Frontal cortex (tissue), 4 donors: ENCODE measurements at places on chromosomes 5 and 9.

DNA sequence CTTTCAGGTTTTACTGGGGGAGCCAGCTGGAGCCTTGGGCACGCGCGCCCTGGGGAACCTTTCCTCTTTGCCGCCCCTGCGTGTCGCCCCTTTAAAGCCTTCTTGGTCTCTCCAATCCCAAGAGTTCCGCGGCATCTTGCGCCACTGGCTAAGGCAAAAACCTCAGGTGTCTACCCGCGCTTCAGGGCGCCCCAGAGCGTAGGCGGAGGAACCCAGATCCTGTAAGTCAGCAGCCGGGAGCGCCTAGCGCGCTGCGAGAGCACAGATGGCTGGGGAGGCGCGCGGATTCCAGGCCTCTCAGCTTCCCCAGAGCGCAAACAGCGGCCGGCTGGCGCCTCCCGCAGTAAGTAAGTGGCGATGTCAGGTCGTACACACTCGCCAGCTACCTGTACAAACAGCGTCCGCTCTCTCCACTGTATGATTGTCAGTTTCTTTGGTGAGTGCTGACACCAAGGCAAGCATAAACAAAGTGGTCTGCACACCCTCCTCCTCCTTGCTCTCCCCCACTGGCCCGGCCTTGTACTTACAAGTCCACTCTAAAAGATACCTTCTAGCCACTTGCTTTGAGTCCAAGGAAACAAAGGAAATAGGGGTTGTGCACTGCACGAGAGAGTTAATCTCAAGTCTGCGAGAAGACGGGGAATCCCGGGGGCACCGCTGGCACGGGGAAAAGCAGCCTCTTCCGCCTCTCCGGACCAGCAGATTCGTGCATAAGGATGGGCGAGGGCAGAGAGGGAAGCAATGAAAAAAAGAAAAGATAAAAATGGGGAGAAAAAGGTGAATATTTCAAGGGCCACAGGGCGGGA is 2.9 kb downstream of the HTR1A start:
- DNase-seq: peak; percentile 31

DNA sequence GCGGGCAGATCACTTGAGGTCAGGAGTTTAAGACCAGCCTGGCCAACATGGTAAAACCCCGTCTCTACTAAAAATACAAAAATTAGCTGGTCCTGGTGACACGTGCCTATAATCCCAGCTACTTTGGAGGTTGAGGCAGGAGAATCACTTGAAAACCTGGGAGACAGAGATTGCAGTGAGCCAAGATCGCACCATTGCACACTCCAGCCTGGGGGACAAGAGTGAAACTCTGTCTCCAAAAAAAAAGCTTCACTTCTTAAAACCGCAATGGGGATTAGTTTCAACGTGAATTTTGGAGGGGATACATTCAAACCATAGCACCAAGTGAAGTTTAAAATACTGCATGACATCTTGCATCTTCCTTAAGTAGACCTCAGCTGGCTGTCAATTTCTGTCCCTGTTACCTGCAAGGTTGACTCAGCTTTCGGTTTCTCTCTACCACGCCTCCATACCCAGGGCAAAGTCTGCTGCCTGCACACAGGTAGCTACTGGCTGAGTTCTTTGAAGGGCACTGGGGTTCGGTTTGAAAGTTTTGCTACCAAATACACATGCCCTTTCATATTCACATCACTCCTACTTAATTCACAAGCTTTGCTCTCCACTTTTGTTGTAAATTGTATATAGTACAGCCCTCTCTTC is 69.3 kb downstream of the KIAA1958 start:
- no peak for DNase-seq

DNA sequence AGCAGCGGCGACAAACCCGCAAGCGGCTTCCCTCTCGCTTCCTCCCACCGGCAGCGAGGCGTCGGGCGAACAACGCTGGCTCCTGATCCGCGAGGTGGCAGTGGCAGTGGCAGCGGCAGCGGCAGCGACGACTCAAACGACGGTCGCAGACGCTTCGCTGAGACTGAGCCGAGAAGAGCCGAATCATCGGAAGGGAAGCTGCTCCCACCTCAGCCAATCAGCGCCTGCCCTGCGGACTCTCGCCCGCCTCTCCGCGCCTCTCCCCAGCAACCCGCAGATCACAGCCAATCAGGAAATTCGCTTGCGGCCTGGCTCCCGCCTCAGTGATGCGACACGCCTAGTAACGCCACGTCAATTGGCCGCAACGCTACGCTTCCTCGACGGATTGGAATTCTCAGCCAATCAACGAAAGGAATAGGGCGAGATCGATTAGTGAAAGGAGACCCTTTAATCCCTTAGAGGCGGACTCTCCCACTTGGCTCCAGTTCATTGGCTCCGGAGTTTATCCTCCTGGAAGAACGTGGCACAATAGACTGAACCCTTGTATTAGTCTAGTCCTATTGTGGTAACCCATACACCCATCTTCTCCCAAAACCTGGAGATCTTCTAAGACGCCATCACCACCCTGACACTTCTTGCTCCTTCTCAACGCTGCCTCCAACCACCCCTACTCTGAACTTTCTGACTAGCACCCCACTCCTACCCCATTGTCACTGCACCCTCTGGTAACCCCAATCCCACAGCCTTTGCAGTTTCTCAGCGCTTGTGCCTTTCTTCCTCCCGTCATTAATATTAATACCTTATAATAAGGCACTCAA is at the start of gene VCP:
Gene VCP (minus strand): TSS at position 165 of the 818 bp plus-strand sequence. CDS start 272 bp downstream, outside the sequence.
- DNase-seq: peak; percentile 99

GRCh38 chr9:114314881-114315722 is 7.8 kb upstream of the ORM1 start:
- DNase-seq: no peak

- DNase-seq: no peak
These were observed 19.4 kb downstream of the FPGS start for GRCh38 chr9:127822108-127822507.

GRCh38 chr9:126684345-126684744 is 70.6 kb downstream of the LMX1B start:
- no peak for DNase-seq

DNA sequence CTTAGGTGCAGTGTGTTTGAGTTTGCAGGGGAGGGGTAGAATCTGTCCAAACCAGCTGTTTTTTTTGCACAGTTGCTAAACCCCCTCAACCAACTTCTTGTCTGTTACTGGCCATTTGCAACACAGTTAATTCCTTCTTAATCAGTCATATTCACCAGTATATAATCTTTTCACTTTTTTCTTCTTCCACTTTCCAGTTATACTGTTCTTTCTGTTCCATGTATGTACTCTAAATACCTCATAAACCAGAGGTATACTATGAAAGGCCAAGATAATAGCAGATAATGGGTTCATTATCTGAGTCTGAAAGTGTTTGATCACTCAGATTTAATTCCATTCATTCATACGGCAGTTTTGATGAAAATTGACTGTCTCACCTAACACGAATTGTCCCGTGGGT is 11.1 kb downstream of the SMAD5 start:
- DNase-seq: no peak
